ENCODE measurements at places on chromosomes 2 and 18. TPM values are rescaled to one million over a fixed set of nuclear protein-coding genes. Genes with fewer than 3 reads are reported as not detected.
A peak's percentile ranks its signal among the peaks of the same experiment; 100 is the strongest.

- peaks cover 48% of the 10 kb centered on the region for H3K27me3 ChIP-seq
These were observed 369.1 kb downstream of the MTX2 start for GRCh38 chr2:176638167-176639015.

- no peaks in the 10 kb centered on the region for H3K4me1 ChIP-seq
- no peak for DNase-seq
- no peaks in the 10 kb centered on the region for H3K27me3 ChIP-seq
- H3K4me3 ChIP-seq: no peak overlapping the region
- H3K36me3 ChIP-seq: no peaks in the 10 kb centered on the region
These were observed 243.1 kb upstream of the TNP1 start for GRCh38 chr2:217102956-217103355.

Gene RALBP1
- 27.0 TPM for total RNA-seq

GRCh38 chr2:102385522-102385921, 29.9 kb downstream of the IL18R1 start:
- no peak overlapping the region for H3K4me3 ChIP-seq
- H3K27ac ChIP-seq: no peak overlapping the region
- H3K4me1 ChIP-seq: no peaks in the 10 kb centered on the region
- H3K36me3 ChIP-seq: peaks cover 30% of the 10 kb centered on the region

Gene ACTG2
- total RNA-seq: 0.64 TPM

DNA sequence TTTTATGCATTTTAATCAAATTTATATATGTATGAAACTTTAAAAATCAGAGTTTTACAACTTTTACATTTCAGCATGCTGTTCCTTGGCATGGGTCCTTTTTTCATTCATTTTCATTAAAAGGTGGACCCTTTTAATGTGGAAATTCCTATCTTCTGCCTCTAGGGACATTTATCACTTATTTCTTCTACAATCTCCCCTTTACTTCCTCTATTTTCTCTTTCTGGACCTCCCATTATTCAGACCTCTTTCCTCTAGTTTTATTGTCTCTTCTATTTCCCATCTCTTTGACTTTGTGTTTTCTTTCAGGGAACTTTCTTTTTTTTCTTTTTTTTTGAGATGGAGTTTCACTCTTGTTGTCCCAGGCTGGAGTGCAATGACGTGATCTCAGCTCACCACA, 5.7 kb downstream of the PROC start:
- H3K36me3 ChIP-seq: no peaks in the 10 kb centered on the region
- no peak for DNase-seq
- no peak overlapping the region for H3K4me3 ChIP-seq
- no peak overlapping the region for H3K27ac ChIP-seq
- peaks cover 13% of the 10 kb centered on the region for H3K4me1 ChIP-seq

DNA sequence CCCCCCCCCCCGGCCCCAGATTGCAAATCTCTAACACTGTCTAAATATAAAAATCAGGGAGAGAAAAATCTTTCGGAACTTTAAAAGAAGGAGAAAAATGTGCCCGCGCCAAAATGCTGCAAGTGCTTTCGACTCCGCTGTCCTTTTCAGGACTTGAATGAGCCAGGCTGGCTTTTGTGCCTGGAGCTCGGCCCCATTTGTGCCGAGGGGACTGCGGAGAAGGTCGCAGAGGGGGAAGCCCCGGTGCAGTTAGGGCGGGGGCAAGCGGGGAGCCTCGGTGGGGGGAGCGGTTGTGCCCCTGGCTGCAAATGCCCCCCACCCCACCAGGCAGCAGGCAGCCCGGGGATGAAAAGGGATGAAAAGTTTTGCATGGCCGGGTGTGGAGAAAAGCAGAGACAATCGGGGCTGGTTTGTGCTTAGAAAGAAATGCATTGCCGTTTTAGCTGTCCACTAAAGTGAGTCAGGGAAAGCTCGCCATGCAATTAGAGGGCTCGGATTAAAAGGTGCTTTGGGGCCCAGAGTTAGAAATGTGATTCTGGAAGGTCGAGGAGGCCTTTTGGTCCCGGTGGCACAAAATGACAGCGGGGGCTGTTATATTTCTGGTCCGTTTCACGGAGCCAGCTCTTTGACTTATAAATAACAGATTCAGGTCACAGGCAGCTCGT, 1.6 kb downstream of the INHBB start:
- peaks cover 6% of the 10 kb centered on the region for H3K27me3 ChIP-seq
- no peak for DNase-seq
- H3K4me1 ChIP-seq: peaks cover 26% of the 10 kb centered on the region
- H3K36me3 ChIP-seq: no peaks in the 10 kb centered on the region
- H3K4me3 ChIP-seq: no peak overlapping the region
- H3K27ac ChIP-seq: no peak overlapping the region

DNA sequence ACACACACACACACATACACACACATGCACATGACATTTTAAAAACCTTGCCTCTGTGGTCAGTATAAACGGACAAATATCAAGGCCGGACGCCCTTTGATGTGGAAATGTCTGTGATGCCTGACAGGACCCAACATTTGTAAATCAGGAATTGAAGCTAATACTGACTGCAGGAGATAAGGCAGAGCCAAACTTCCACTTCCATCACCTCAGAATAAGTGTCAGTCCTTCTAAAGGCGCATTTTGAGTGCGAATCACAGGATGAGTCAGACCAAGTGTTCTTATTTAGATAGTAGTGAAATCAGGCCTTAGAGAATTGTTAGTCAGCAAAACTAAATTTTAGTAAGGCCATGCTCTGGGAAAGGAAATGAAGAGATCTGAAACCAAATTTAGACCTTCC, 211.7 kb upstream of the LRATD1 start:
- no peaks in the 10 kb centered on the region for H3K27me3 ChIP-seq
- no peak overlapping the region for H3K4me3 ChIP-seq
- H3K27ac ChIP-seq: no peak overlapping the region
- H3K4me1 ChIP-seq: no peaks in the 10 kb centered on the region
- no peak for DNase-seq
- no peaks in the 10 kb centered on the region for H3K36me3 ChIP-seq

DNA sequence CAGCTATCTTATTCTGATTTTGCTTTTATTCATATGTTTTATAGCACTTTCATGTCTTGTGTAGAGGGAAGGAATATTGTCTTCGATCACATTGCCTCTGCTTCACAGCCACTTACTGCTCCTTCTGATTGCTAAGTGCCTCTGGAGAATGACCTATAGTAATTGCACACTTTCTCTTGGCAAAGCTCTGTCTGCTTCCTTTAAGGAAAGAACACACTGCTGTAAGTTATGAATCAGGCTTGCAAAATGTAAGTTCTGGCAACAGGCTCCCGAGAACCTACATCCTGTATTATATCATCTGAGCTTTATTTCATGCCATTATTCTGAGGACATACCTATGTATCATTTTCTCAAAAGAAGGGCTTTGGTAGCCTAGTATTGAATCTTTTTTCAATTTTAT, 170.7 kb downstream of the ZNF804A start:
- DNase-seq: no peak
- no peak overlapping the region for H3K27ac ChIP-seq
- no peaks in the 10 kb centered on the region for H3K27me3 ChIP-seq
- H3K4me3 ChIP-seq: no peak overlapping the region
- no peaks in the 10 kb centered on the region for H3K36me3 ChIP-seq

Gene SPRED2
- total RNA-seq: 6.3 TPM

Gene KLHL14
- total RNA-seq: not detected

DNA sequence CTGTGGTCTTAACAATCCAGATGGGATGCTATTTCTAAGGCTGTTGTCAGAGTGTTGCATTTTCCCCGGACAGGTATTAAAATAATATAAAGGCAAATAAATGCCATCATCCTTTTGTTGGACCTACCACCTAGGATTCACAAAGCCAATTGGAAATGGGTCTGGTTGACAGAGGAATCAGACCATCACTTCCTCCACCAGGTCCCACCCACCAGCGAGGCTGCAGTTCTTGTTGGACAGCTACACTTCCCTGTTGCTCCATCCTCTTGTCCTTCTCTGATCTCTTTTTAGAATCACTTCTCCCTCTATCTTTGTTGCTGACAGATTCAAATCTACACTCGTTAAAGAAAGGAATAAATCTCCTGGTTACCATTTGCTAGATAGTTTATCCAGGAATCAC, 1.1 kb downstream of the TMEM169 start:
- H3K27me3 ChIP-seq: no peaks in the 10 kb centered on the region
- peak overlapping the region; percentile 94 for H3K4me3 ChIP-seq
- peak; percentile 8 for DNase-seq
- H3K27ac ChIP-seq: peak overlapping the region; percentile 82

GRCh38 chr2:52336951-52337350, 1305.0 kb upstream of the NRXN1 start:
- H3K27me3 ChIP-seq: no peaks in the 10 kb centered on the region
- H3K4me1 ChIP-seq: no peaks in the 10 kb centered on the region
- H3K4me3 ChIP-seq: no peak overlapping the region
- H3K27ac ChIP-seq: no peak overlapping the region
- H3K36me3 ChIP-seq: no peaks in the 10 kb centered on the region
- no peak for DNase-seq

DNA sequence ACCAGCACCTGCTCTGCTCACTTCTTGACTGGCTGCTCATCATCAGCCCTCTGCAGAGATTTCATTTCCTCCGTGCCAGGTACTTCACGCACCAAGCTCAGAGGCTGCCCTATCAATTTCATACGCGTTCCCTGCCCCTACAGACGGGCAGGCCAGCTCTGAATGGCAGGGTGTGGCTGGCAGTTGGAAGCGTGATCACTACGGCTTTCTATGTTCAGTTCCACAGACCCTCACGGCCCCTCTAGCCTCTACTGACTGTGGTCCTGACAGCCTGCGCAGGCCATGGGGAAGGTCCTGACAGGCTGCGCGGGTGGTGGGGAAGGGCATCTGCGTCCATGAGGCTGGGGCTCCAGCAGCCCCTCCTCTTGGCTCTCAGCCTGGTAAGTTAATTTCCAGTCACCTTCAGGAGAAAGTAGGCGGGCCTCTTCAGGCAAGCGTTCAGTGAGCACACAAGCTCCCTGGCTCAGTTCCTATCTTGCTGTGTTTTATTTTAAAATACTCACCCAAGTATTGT, 154.8 kb downstream of the ZNF236 start:
- H3K27me3 ChIP-seq: no peaks in the 10 kb centered on the region
- H3K4me3 ChIP-seq: no peak overlapping the region
- no peak overlapping the region for H3K27ac ChIP-seq
- H3K4me1 ChIP-seq: no peaks in the 10 kb centered on the region

Measured in CD4-positive, CD25-positive, alpha-beta regulatory T cell (primary cell).